Activated CD4-positive, alpha-beta memory T cell treated with anti-CD3 and anti-CD28 coated beads for 36 hours (primary cell): ENCODE measurements at places on chromosomes 4 and X. TPM values are rescaled to one million over a fixed set of nuclear protein-coding genes. Genes with fewer than 3 reads are reported as not detected.

EVC2 gene
- 1.7 TPM for total RNA-seq

ARAP2 gene
- 49.3 TPM for total RNA-seq

TASL gene
- total RNA-seq: 1.6 TPM

IBSP gene
- total RNA-seq: not detected

RTL9 gene
- 0.05 TPM for total RNA-seq

NXT2 gene
- total RNA-seq: 13.9 TPM

DOK7 gene
- total RNA-seq: not detected

GRCh38 chr4:102334624-102335023 is 10.7 kb downstream of the SLC39A8 start:
- DNase-seq: no peak
- H3K4me3 ChIP-seq: no peak overlapping the region
- no peak overlapping the region for H3K27ac ChIP-seq
- peaks cover 6% of the 10 kb centered on the region for H3K36me3 ChIP-seq

DNA sequence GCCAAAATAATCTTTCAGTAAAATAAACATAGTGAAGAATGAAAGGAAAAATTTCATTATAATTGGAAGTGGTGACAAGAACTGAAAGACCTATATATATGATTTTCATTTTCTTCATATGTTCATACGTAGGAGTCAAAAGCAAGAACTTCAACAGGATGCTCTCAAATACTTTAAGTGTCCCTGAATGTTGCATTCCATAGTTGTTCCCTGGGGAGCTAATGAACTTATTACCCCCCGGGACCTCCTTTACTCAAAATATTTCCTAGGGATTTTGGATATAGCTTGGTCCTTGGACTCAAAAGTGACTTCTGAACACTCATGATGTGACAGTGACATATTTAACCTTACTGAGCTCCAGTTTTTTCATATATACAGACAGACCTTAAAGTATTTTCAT is 44.9 kb upstream of the NDST4 start:
- DNase-seq: no peak
- no peaks in the 10 kb centered on the region for H3K36me3 ChIP-seq
- no peaks in the 10 kb centered on the region for H3K27me3 ChIP-seq

DNA sequence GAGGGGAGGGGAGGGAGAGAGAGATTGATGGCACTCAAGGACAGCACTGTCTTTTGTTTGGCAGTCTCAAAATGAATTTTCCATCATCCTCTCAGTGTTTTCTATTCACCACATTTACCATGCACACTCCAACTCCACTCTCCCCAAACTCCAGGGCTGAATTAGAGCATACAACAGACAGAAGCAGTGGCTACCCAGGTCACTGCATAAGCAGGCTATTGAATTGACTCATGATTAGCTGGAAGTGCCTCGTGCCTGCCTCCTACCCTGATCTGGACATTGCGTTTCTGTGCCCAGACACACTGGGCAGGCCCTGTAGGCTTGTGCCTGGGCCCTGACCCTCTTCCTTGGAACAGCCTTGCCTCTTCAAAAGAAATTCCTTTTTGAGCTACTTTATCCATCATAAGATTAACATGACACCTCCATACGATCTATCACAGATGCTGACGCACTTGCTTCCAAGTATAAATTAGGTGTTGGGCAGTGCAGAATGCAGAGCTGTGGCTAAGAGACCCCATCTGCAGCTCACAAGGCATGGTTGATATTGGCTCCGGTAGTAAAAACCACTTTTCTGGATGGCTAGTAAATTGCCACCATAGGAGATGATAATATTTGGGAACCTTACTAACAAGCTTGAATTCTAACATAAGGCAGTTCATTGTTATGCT is 752.9 kb downstream of the RPA4 start:
- no peaks in the 10 kb centered on the region for H3K27me3 ChIP-seq
- no peaks in the 10 kb centered on the region for H3K36me3 ChIP-seq
- H3K4me1 ChIP-seq: peaks cover 3% of the 10 kb centered on the region
- H3K27ac ChIP-seq: no peak overlapping the region
- DNase-seq: no peak
- no peak overlapping the region for H3K4me3 ChIP-seq

GRCh38 chr4:168390041-168390440 is 71.5 kb upstream of the DDX60 start:
- no peak overlapping the region for H3K4me3 ChIP-seq
- H3K4me1 ChIP-seq: no peaks in the 10 kb centered on the region
- no peaks in the 10 kb centered on the region for H3K27me3 ChIP-seq
- H3K27ac ChIP-seq: no peak overlapping the region
- no peak for DNase-seq

DNA sequence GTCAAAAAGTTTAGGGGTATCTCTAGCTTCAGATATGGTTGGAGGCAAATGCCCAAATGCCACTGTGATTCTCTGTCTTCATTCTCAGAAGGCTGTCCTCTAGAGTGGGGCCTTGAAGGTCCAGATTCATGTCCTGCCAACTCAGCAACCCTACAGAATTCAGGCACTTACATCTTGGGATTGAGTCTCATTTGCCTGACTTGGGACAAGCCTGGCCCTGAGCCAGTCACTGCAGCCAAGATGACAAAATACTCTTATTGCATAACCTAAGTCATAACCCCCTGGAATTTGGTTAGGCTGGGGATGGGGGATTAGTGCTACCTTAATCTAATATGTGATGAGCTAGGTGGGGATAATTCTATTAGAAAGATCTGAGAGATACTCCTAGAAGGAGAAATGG is 100.5 kb downstream of the AREG start:
- no peak overlapping the region for H3K27ac ChIP-seq
- no peaks in the 10 kb centered on the region for H3K36me3 ChIP-seq
- DNase-seq: no peak

DNA sequence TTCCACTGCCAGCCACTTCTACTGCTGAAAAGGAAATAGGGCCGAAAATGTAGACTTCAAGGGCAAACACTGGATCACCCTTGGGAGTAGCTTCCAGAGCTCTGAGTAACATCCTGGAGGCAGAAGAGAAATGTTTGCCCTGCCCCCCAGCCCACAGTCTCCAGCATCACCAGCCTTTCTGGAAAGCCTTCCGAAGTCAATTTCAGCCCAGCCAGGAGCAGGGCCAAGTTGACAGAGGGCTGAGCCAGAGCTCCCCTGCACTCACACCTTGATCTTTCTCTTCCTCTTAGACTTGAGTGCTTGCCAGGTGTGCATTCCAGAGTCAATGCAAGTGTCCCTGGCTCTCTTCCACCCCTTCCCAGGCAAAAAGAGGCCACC is 35.2 kb downstream of the SLC25A5 start:
- no peak for DNase-seq
- no peaks in the 10 kb centered on the region for H3K36me3 ChIP-seq
- H3K27me3 ChIP-seq: no peaks in the 10 kb centered on the region
